ENCODE measurements at places on chromosomes 1 and 21.
A peak's percentile ranks its signal among the peaks of the same experiment; 100 is the strongest.

DNA sequence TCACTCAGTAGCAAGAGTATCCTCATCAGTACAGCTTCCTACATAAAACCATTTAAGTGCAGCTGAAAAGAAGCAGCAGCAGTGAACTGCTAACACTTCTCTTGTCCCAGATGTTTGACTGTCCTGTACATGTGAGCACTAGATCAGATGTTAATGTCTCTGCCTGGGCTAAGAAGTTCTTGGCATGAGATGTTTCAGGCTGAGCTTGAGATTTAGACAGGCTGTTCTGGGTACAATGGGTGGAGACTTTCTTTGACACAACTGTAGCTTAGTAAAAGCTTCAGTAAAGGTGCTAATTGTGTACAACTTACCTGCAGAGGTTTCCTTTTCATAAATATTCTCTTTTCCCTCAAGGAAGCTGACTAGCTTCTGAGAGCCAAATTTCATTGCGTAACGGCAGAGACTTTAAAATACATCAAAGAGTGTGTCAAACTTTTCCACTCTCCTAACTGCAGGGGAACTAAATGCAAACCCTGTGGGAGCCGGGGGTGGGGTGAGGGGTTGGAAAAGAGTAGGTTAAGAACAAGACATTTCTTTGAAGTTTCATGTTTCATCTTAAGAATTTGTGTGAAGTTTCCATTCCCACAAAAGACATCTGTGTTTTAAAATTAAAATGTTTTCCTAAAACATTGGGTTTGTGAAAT, 82.1 kb upstream of the CCDC190 start:
- no peak for DNase-seq

- DNase-seq = no peak
Measured at GRCh38 chr1:12588695-12589094, 29.3 kb downstream of the DHRS3 start.

DNA sequence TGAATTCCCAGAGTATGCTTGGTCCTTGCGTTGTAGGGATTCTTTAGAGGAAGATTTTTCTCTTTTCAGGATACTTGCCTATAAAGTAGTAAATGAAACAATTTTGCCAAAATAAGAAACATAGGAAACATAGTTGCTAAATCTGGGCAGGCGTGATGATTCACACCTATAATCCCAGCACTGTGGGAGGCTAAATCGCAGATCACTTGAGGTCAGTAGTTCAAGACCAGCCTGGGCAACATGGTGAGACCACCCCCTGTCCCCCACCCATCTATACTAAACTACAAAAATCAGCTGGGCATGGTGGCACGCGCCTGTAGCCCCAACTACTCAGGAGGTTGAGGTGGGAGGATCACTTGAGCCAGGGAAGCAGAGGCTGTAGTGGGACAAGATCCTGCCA, 4.9 kb downstream of the ARV1 start:
- DNase-seq = no peak

DNA sequence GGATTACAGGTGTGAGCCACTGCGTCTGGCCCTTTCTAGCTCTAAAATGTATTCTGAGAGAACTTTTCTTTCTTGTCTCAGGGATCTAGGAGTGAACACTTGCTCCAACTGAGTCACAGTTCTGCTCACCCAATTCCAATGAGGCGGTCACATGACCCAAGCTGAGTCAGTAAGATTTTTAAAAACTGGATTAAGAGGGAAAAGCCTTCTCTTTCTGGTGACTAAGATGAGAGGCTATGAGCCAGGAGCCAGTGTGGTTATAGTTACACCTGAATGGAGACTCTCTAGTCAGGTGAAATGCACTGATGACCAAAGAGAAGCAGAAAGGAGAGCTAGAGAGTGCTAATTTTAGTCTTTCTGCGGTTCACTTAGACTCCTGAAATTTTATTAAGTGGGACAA, 9.5 kb upstream of the DEPDC1 start:
- DNase-seq = no peak

GRCh38 chr1:14610761-14611160, 12.3 kb downstream of the KAZN start:
- DNase-seq = no peak

GRCh38 chr1:5986018-5986417, 6.2 kb downstream of the NPHP4 start:
- no peak for DNase-seq

DNA sequence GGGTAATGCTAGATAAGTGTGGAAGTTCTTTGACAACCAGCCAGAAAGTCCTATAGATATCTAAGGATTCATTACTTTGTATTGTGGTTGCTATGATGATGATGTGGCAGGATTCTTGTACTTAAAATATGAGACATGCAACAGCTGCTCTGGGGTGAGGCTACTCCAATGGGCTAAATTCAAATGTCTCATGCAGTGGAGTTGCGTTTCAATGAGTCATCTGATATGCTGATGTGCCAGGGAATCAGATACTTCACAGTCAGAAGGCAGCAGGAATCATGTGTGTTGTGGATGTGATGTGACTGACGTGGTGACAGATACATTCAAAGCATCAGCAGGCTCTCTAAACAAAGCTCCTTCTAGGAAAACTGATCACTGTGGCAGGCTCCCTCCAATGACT, 66.5 kb downstream of the TSEN15 start:
- DNase-seq = peak; percentile 97

GRCh38 chr1:18041102-18041501, 66.5 kb upstream of the IGSF21 start:
- DNase-seq = no peak

DNA sequence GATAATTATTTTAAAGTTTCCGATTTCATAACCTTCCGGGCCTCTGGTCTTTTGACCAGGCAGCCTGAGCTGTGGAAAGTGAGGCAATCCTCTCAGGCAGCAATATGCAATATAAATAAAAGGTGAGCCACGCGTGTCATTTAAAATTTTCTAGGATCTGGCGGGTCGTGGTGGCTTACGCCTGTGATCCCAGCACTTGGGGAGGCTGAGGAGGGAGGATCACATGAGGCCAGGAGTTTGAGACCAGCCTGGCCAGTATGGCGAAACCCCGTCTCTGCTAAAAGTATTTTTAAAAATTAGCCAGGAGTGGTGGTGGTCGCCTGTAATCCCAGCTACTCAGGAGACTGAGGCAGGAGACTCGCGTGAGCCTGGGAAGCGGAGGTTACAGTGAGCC, 546 bp upstream of the ZNF695 start:
- no peak for DNase-seq

DNA sequence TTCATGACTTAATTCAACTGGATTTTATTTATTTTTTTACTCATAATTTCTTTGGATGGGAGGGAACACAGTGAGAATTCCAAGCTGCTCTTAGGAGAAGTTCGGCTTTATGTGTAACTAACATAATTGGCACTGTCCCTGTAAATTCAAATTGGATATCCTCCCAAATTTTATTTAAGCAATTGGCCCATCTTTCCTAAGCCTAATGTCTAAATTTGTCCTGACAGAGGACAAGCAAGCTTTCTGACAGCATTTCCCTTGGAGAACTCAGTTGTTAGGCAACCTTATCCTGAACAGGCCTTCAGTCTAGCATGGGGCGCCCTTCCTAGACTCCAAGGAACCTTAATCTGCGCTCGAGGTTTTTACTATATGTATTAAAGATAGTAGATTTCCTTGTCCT, 550.3 kb downstream of the NUF2 start:
- no peak for DNase-seq

- no peak for DNase-seq
Measured at GRCh38 chr1:111582644-111583618, 36.7 kb upstream of the RAP1A start.

- no peak for DNase-seq
Measured at GRCh38 chr21:25759573-25759972, 24.8 kb downstream of the GABPA start.

GRCh38 chr1:208631092-208631491, 386.9 kb upstream of the PLXNA2 start:
- DNase-seq = no peak

DNA sequence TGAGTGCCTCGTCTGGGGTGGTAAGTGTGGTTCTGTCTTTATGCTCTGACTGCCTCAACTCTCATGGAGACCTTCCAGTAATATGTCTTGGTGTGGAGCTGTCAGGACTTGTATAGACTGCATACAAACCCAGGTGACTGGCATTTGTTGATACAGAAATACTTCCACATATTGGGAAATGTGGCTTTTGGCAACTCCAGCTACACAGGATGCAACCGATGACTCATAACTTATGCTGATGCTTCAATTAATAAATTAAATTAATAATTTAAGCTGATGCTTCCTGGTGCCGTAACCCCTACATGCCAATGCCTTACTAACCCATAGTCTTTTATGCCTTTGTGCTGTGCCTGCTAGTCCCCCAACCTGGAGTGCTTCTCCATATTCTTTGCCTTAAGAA, 72.3 kb upstream of the ARTN start:
- DNase-seq = peak; percentile 38

GRCh38 chr1:5765483-5765882, 226.7 kb downstream of the NPHP4 start:
- DNase-seq = no peak

DNA sequence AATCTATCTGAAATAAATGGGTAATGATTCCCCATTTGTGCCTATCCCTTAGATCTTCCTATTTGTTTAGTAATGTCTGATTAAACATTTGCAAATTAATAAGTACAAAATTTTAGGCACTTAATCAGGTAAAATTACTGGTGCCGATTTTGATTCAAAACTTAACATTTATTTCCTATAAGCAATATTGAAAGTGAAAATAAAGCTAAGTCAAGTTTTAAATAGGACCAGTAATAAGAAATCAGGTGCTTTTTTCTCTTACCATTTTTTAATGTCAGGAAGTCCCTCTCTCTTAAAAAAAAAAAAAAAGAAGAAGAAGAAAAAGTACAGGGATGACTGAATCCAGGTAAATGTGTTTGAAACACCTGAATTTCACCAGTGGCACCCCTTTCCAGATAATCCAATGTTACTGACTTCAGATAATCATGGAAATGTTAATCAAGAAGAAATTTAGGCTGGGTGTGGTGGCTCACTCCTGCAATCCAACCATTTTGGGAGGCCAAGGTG, 836 bp upstream of the GBP4 start:
- no peak for DNase-seq

GRCh38 chr1:185350027-185350442, 33.0 kb upstream of the IVNS1ABP start:
- no peak for DNase-seq

DNA sequence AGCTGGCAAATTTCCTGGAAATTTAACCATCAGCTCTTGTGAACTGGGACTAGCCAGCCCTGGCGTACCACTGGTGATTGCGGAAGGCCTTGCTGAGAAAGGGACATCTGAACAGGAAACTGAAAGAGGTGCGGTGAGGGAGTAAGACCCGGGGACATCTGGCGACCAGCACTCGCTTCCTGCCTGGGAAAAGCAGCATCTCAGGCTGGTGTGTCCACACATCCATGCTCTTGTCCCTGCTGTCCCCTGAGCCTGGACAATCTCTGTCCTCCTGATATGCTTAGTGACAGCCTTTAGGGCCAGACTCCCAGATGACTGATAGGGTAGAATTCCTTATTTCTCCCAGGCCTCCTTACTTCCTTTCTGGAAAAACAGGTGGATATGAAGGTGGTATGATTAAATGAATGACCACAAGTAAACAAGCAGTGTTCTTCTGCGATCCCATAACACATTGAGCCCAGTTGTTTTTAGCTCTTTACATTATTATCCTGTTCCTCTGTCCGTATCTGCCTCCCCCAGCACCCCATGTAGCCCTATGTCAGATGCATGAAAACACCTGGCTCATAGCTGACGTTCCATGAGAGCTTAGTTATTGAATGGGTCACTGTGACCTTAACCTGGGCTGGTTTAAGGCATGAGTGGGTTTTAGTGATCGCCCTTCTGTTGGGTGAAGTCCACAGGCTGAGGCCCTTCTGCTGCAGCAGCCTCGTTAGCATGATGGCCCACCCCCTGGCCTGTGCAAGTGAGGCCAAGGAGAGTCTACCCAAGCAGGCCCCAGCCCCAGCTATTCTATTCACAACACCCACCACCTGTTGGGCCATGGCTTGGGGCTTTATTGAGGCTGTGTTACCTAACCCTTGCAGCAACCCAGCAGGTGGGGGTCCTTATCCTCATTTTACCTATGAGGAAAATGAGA, 76.1 kb upstream of the GADD45A start:
- no peak for DNase-seq

- DNase-seq = no peak
Measured at GRCh38 chr1:185860859-185861258, 126.7 kb downstream of the HMCN1 start.
